ENCODE measurements at places on chromosomes 2 and 18.

DNA sequence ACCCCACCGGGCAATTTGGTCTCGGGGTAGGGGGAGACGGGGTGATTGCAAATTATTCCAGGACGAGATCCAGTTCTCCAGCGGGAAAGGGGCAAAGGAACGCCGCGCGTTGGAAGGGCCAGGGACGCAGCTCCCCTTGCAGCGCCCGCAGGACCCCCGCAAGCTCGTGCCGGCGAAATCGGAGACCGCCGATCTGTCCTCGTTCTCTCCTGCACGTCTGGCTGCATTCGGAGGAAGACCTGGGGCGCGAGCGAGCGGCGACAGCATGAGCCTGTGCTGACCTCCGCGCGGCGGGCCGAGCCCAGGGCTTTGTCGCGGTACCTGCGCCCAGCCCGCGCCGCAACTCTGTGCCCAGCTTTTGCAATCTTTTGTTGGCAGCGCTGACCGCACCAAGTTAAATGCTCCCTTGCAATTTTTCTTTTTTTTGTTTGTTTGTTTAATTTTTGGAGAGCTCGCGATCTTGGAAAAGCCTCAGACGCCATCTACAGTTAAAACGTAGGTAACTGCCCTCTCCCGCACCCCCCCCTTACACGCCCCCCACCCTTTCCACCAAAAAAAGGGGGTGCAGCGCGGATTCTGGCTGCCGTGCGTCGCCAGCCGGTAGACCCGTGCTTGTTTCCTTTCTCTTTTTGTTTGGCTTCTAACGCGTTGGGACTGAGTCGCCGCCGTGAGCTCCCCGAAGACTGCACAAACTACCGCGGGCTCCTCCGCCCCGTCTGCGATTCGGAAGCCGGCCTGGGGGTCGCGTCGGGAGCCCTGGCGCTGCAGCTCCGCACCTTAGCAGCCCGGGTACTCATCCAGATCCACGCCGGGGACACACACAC lies 667 bp downstream of the TRIB2 start:
- peak; percentile 74 for DNase-seq

DNA sequence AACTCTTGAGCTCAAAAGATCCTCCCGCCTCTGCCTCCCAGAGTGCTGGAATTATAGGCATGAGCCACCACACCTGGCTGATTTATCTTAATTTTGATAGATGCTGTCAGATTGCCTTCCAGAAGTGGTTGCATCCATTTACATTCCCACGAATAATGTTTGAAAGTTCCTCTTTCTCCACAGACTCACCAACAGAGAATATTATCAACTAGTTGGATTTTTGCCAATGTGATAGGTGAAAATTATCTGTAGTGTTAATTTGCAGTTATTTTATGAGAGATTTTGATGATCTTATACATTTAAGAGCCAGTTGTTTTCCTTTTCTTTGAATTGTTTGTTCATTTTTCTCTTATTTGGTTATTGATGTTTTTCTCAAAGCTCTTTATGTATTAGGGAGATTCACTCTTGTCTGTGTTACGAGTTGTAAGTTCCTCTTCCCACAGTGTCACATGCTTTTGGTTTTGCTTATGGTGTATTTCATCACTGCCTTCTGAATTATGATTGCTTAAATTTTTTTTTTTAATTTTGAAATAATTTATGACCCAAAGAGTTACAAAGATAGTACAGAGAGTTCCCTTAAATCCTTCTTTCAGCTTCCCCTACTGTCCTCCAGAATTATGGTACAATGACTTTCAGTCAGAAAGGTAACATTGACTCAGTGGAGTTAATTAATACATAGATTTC lies 20.7 kb upstream of the NT5DC4 start:
- no peak for DNase-seq

GRCh38 chr2:131517106-131517831 lies 10.4 kb upstream of the CCDC74A start:
- no peak for DNase-seq

DNA sequence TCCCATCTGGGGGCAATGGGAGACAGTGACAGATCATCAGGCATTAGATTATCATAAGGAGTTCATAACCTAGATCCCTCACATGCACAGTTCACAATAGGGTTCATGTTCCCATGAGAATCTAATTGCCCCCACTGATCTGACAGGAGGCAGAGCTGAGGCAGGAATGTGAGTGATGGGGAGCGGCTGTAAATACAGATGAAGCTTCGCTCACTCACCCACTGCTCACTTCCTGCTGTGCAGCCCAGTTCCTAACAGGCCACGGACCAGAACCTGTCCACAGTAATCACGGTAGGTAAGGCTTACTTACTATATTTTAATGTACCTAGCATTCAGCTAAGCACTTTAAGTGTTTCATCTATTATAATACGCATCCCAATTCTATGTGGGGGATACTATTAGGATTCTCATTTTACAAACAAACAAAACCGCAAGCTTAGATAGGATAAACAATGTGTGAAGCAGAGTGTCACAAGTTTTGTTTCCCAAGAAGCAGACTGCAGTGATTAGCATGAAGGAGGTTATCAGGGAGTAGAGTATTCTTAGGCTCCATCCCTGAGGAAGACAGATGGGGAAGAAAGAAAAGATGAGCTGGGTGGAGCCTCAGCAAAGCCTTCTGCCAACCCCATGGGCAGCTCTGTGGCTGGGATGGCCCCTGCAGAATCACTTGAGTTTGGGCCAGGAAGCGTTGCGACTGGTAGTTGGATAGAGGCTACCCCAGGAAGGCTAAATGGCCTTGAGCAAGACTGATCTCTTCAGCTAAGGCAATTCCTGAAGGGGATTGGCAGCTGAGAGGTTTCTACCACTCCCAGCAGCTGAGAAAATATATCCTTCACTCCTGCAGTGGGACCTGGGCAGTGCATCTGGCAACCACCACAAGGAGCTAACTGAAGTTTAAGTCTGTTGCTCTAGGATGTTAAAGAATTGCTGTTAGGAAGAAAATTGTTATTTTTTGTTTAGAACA lies 133.1 kb downstream of the MREG start:
- DNase-seq = no peak

DNA sequence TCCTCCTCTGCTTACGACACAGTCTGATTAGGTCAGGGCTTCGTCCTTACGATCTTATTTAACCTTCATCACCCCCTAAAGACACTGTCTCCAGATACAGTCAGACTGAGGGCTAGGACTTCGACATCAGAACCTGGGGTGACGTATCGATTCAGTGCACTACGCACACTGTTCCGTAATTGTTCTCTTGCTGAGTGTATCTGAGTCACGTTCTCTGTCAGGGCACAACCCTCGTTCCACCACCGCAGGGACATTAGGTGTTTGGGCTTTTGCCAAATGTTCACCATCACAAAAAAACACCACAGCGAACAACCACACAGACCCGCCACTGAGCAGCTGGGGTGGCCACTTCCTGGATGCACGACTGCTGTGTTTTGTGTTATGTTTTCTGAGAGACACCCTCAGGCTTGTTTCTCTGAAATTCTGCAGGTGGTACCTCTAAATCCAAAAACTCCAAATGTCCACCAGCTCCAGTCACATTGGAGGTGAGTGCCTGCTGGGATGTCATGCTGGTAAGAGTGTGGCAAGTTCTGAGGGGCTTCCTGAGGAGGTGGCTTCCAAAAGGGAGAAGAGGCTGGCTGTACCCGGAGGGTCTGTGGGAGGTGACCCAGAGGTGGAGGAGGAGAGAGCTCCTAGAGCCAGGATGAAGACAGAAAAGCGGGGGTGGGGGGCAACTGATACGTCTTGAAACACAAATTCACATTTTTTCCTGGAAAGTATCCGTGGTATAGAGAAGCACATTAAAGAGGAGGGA lies 66.6 kb downstream of the ADNP2 start:
- DNase-seq = peak; percentile 81

DNA sequence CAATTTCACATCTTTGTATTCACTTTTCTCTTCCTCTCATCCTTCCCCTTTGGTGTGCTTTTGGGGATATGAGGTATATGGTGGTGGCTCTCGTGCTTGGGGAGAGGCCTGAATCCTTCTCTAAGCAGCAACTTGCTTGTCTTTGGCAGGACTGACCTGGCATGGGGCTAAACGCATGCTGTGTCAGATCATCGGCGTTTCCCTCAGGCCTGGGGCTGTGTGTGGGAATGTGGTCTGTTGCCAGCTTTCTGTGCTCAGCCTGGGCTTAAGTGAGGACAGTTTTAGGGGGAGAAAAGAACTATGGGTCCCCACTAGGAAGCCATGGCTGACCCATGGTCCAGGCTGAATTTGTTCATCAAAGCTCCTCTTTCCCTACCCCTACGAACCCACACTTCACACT lies 60.7 kb downstream of the TET3 start:
- DNase-seq = no peak

- no peak for DNase-seq
Measured at GRCh38 chr2:45134014-45134413, 124.8 kb upstream of the SIX2 start.

GRCh38 chr2:232496501-232497270 lies 9.1 kb upstream of the ECEL1 start:
- DNase-seq = no peak

GRCh38 chr2:223165423-223166214 lies 113.6 kb downstream of the KCNE4 start:
- DNase-seq = no peak

- no peak for DNase-seq
Measured at GRCh38 chr2:209936106-209936666, 66.3 kb upstream of the RPE start.

- no peak for DNase-seq
Measured at GRCh38 chr2:173803449-173803848, 161.7 kb downstream of the SP3 start.

DNA sequence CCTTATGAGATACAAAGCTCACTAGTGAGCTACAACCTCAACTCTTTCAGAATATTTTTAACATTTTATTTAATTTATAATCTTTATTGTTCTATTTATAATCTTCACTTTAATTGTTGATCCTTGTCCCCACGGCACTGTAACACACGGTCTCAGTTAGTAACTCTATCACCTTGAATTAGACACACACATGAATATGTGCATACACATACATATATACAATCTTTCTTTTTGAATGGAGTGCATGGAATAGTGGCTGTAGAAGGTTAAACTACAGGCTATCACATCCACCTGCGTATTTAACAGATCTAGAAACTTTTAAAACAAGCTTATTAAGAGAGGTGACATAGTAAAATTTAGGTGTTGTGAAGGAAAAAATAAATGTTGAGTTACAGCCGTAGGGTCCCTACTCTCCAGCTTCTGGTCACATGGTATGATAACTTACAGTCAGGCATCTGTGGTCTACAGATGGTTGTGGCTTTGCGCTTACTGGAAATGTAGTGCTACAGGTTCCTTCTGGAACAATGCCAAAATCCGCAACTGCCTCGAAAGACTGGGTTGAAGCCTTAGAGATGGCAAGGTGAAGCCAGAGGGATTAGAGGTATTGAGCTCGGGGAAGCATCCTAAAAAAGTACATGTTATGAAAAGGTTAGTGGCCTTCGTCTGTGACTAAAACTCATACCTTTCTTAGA lies 1324.1 kb upstream of the SLC39A10 start:
- DNase-seq = no peak

GRCh38 chr2:11872948-11873269 lies 126.5 kb downstream of the LPIN1 start:
- no peak for DNase-seq

DNA sequence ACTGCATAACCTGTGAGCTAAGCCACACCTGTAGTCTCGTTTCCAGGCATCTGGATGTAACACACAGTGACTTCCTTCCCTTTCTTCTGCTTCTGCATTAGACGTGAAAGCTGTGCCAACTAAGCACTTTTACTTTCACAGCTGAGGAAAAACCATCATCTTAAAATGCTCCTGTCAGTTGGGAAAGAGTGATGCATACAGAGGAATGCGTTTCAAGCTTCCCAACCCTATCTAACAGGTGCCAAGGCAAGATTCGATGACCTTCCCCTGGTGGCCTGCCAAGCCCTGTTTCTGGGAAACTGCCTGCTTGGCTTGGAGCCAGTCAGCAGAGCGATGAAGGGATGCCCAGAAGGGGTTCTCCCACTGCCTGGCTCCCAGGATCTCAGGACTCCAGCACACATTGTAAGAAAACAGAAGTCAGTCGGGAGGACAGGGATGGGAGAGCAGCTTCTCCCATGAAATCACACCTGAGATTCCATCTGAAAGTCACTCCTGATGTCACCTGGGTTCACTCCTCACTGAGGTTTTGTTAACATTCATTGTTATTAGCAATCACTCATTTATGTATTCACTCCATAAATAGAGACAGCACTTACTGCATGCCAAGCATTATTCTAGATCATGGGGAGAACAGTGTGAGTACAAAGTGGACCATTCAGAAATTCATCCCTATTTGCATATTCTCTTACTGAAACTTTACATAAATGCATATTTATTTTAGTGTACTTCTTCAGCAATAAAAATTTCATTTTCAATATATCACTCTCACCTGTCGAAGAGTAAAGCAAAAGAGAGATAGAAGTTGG lies 64.1 kb downstream of the DTNA start:
- no peak for DNase-seq

- no peak for DNase-seq
Measured at GRCh38 chr2:54194761-54195750, 61.0 kb downstream of the TSPYL6 start.

DNA sequence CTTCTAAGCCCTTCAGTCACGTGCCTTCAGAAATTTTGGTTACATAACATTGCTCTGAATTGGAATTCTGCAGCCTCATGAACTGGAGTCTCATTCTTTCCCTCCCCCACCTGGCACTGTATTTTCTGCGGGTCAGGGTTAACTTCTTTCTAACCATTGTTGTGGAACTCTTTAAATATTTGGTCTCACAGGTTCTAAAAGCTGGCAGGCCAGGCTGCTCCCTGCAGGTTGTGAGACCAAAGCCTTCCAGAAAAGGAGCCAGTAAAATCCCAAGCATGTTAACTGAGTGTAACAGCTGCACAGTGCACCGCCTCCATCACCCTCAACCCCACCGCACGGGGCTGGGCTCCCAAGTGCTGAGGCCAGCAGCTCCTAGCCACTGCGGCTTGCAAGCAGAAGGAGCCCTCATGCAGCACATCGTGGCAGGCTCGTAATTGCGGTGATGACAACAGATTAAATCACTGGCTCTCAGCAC lies 174.1 kb upstream of the ALPP start:
- no peak for DNase-seq

- DNase-seq = no peak
Measured at GRCh38 chr2:152790883-152791282, 72.5 kb downstream of the ARL6IP6 start.

DNA sequence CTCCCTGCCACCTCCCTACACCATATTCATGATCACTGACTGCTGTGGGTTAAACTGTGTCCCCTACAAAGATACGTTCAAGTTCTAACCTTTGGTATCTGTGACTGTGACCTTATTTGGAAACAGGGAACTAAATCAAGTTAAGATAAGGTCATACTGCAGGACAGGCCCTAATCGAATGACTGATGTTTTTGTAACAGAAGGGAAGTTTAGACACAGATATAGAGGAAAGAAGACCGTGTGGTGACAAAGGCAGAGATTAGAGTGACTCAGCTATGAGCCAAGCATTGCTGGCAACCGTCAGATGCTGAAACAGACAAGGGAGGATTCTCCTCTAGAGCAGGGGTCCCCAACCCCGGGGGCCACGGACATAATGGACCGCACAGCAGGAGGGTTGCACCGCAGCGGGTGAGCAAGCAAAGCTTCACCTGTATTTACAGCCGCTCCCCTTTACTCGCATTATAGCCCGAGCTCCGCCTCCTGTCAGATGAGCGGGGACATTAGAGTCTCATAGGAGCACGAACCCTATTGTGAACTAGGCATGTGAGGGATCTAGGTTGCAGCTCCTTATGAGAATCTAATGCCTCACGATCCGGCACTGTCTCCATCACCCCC lies 28.9 kb upstream of the RNF152 start:
- DNase-seq = no peak
